Upper lobe of left lung (tissue), 6 donors: ENCODE measurements at places on chromosomes 13 and 19. TPM values are rescaled to one million over a fixed set of nuclear protein-coding genes. Genes with fewer than 3 reads are reported as not detected.

The FGF22 gene
- 0.91 TPM for total RNA-seq

The ZNF578 gene
- 2.4 TPM for total RNA-seq

The CABP5 gene
- not detected for total RNA-seq

The IL4I1 gene
- 1.6 TPM for total RNA-seq

The ZNF235 gene
- total RNA-seq: 5.5 TPM

- no peak for DNase-seq
- H3K4me3 ChIP-seq: peak overlapping the region; percentile 68
- H3K27me3 ChIP-seq: no peaks in the 10 kb centered on the region
- H3K36me3 ChIP-seq: no peaks in the 10 kb centered on the region
These were observed 418 bp downstream of the ZNF444 start for GRCh38 chr19:56141417-56141993.

DNA sequence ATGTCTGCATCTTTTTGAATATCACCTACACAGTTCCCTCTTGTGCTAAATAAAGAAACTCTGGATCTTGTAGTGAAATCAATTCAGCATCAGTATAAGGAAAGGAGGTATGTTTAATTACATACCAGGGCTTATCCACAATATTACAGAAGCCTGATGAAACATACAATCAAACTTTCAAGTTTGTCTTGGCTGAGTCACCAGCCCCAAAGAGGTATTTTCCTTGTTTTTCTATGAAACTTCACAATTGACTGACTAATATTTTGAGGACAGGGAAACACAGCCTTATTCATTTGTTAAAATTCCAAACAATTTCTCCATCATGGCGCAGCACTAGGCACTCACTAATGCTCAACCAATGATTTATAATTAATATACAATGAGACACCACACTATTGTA, 952.4 kb downstream of the PCDH17 start:
- no peaks in the 10 kb centered on the region for H3K36me3 ChIP-seq
- DNase-seq: no peak
- H3K4me3 ChIP-seq: no peak overlapping the region
- H3K27ac ChIP-seq: no peak overlapping the region
- no peaks in the 10 kb centered on the region for H3K27me3 ChIP-seq

DNA sequence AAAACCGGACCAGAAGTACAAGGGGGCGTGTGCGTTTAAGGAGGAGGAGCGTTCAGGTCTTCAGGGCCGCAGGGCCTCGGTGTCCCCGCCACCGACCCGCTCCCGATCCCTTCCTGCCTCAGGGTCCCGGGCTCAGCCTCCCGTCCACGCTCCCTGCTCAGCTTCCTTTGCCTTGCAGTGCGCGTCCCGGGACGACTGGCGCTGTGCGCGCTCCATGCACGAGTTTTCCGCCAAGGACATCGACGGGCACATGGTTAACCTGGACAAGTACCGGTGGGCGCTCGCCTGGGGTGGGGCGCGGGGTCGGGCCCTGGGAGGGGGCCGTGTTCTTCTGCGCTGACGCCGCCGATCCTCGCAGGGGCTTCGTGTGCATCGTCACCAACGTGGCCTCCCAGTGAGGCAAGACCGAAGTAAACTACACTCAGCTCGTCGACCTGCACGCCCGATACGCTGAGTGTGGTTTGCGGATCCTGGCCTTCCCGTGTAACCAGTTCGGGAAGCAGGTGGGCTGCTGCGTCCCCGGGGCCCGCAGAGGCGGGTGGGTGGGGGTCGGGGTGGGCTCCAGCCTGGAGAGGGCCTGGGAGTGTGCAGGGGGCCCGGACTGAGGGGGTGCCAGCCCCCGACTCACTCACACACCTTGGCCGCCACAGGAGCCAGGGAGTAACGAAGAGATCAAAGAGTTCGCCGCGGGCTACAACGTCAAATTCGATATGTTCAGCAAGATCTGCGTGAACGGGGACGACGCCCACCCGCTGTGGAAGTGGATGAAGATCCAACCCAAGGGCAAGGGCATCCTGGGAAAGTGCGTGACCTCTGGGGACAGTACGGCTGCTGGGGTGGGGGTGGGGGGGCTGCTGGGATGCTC, 1.4 kb downstream of the GPX4 start:
- peaks cover 65% of the 10 kb centered on the region for H3K4me1 ChIP-seq
- peak overlapping the region; percentile 79 for H3K4me3 ChIP-seq
- no peaks in the 10 kb centered on the region for H3K27me3 ChIP-seq
- peaks cover 46% of the 10 kb centered on the region for H3K36me3 ChIP-seq
- no peak for DNase-seq

- H3K4me1 ChIP-seq: no peaks in the 10 kb centered on the region
- H3K4me3 ChIP-seq: no peak overlapping the region
- DNase-seq: no peak
- H3K36me3 ChIP-seq: no peaks in the 10 kb centered on the region
These were observed 108.6 kb downstream of the EFNB2 start for GRCh38 chr13:106426909-106427308.

DNA sequence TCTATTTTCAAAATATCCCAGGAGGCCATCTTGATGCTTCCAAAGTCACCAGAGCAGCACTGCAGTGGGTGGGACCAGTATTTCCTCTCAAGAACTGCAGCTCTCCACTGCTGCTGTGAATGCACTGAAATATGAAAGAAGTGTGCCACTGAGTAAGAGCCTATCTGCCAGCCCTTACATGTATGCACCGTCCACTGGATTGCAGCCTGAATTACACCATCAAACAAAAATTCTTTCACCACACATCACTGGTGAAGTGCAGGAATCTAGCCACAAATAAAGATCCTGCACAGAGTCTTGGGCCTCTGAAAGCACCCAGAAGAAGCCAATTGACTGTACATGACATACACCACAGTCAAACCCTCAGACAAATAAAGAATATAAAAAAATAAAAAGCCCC, 249.0 kb downstream of the LHFPL6 start:
- DNase-seq: no peak
- no peaks in the 10 kb centered on the region for H3K36me3 ChIP-seq

DNA sequence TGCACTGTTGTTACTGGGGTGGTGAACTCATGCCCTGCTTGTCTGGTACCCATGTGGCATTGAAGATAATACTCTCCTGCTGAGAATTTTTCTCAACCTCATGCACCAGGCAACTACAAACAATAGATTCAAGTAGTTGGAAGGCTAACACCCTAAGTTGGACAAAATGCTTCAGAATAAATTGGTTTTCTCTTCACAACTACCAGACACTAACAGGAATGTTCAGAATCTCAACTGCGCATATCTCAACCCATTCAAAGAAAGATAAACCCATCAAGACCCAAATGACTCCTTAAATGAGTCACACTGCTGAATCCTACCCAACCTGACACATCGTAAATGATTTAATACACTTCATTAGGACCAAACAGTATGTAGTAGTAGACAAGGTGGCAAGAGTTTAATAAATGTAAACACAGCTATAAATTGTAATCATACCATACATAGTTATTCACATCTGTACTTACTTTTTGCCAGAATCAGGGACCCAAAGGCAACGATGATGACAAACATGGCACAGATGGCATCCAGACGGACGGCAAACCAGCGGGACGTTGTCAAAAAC, 227.4 kb downstream of the ABCC4 start:
- no peaks in the 10 kb centered on the region for H3K4me1 ChIP-seq
- peaks cover 5% of the 10 kb centered on the region for H3K36me3 ChIP-seq
- H3K4me3 ChIP-seq: no peak overlapping the region
- H3K27me3 ChIP-seq: no peaks in the 10 kb centered on the region

DNA sequence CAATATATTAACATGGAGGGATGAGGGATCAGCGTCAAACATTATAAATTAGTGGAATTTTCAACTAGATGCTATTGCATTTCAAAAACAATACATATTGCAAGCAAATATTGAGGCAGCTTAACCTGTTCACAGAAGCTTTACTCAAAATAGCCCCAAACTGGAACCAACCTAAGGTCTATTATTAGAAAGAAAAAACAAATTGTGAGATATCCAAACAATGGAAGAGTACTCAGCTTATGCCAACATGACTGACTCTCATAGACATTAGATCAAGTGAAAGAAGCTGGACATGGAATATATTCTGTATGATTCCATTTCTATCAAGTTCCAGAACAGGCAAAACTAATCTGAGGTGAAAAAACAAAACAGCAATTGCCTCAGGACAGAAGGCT, 27.6 kb upstream of the NEK3 start:
- H3K36me3 ChIP-seq: peaks cover 5% of the 10 kb centered on the region
- peaks cover 3% of the 10 kb centered on the region for H3K4me1 ChIP-seq
- H3K4me3 ChIP-seq: no peak overlapping the region
- H3K27ac ChIP-seq: no peak overlapping the region
- DNase-seq: no peak
- no peaks in the 10 kb centered on the region for H3K27me3 ChIP-seq

- H3K4me1 ChIP-seq: peaks cover 14% of the 10 kb centered on the region
- no peaks in the 10 kb centered on the region for H3K27me3 ChIP-seq
- peak; percentile 58 for DNase-seq
- H3K4me3 ChIP-seq: peak overlapping the region; percentile 40
These were observed 7.3 kb upstream of the PTPRH start for GRCh38 chr19:55216461-55217198.

GRCh38 chr13:21344662-21345176, 114.4 kb downstream of the ZDHHC20 start:
- no peak overlapping the region for H3K4me3 ChIP-seq
- no peak overlapping the region for H3K27ac ChIP-seq
- H3K36me3 ChIP-seq: no peaks in the 10 kb centered on the region
- H3K27me3 ChIP-seq: no peaks in the 10 kb centered on the region
- peaks cover 5% of the 10 kb centered on the region for H3K4me1 ChIP-seq

GRCh38 chr19:45862271-45862563, 730 bp downstream of the SYMPK start:
- H3K4me3 ChIP-seq: peak overlapping the region; percentile 86
- peak overlapping the region; percentile 94 for H3K27ac ChIP-seq
- H3K4me1 ChIP-seq: peaks cover 17% of the 10 kb centered on the region
- DNase-seq: no peak
- H3K27me3 ChIP-seq: no peaks in the 10 kb centered on the region

GRCh38 chr13:99905224-99905623, 66.3 kb downstream of the ZIC5 start:
- H3K36me3 ChIP-seq: no peaks in the 10 kb centered on the region
- no peaks in the 10 kb centered on the region for H3K4me1 ChIP-seq
- H3K27me3 ChIP-seq: no peaks in the 10 kb centered on the region
- H3K27ac ChIP-seq: no peak overlapping the region

GRCh38 chr13:100789968-100790367, 115.4 kb upstream of the TMTC4 start:
- H3K27ac ChIP-seq: no peak overlapping the region
- no peaks in the 10 kb centered on the region for H3K36me3 ChIP-seq
- H3K4me1 ChIP-seq: no peaks in the 10 kb centered on the region
- no peak for DNase-seq
- no peaks in the 10 kb centered on the region for H3K27me3 ChIP-seq

GRCh38 chr13:110716247-110716515, 2.7 kb downstream of the ING1 start:
- peak overlapping the region; percentile 91 for H3K4me3 ChIP-seq
- DNase-seq: peak; percentile 79
- H3K27me3 ChIP-seq: no peaks in the 10 kb centered on the region
- H3K36me3 ChIP-seq: peaks cover 14% of the 10 kb centered on the region
- H3K27ac ChIP-seq: peak overlapping the region; percentile 91

DNA sequence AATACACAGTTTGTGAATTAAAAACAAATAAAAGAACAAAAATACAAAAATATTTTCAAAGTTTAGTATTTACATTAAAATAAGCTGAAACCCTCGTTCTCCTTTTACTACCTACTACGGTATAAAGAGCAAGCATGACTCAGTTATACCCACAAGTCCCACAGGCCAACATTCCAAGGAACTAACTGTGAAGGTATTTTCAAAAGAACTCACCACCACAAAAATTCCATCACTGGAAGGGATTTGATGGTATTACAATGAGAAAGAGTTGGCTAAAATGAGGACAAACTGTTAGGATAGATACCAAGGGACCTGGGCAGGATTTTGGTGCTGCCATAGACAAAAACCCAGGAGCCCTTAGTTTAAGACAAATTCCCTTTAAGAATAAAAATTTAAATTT, 122.7 kb downstream of the TBC1D4 start:
- H3K4me1 ChIP-seq: no peaks in the 10 kb centered on the region
- no peak for DNase-seq
- no peak overlapping the region for H3K4me3 ChIP-seq

DNA sequence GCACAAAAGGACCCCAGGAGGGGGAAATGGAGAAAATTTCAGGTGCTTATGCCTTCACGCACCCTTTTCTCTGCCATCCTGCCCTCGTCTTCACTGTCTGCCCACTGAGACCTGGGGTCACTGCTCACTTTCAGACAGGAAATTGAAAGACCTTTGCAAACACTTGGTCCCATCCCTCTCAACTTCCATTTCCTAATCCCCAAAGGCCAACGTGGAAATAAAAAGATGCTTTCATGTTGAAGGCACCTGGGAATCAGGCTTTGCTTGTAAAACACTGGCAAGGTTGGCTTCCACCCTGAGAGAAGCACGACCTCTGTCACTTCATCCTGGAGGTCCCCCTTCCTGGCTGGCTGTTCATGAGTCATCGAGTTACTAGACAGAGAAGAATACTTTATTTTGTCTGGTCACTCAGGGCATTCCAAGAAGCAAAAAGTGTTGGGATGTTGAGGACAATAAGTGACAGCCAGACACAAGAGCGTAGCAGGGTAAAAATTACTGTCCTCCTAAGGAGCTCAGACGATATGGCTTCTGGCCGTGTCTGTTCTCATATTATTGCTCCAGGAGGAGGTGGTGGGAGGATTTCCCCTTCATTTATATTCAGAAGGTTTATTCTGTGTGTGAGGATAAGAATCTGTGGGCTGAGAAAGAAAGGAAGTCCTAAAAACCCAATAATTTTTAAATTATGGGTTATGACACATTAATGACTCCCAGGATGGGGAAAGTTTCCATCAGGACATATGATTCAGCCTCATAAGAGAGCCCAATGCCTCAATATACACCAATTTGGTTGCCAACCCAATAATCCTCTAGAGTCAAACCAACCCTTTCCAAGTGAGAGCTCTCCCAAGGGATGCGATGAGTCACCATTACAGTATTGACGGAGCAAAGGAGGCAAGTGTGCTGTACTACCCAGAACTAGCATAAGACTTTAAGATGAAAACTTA, 409.0 kb downstream of the COG6 start:
- H3K36me3 ChIP-seq: no peaks in the 10 kb centered on the region
- no peak overlapping the region for H3K27ac ChIP-seq
- H3K4me3 ChIP-seq: no peak overlapping the region
- H3K27me3 ChIP-seq: no peaks in the 10 kb centered on the region
- DNase-seq: no peak

GRCh38 chr13:94641409-94641941, 39.8 kb downstream of the GPR180 start:
- no peak overlapping the region for H3K27ac ChIP-seq
- no peaks in the 10 kb centered on the region for H3K4me1 ChIP-seq
- no peak for DNase-seq
- H3K27me3 ChIP-seq: no peaks in the 10 kb centered on the region

- H3K27me3 ChIP-seq: no peaks in the 10 kb centered on the region
- no peaks in the 10 kb centered on the region for H3K36me3 ChIP-seq
- no peak overlapping the region for H3K27ac ChIP-seq
- H3K4me3 ChIP-seq: no peak overlapping the region
- DNase-seq: no peak
These were observed 34.2 kb downstream of the GPR42 start for GRCh38 chr19:35404879-35405622.
